ENCODE measurements at places on chromosomes 6 and 20.

DNA sequence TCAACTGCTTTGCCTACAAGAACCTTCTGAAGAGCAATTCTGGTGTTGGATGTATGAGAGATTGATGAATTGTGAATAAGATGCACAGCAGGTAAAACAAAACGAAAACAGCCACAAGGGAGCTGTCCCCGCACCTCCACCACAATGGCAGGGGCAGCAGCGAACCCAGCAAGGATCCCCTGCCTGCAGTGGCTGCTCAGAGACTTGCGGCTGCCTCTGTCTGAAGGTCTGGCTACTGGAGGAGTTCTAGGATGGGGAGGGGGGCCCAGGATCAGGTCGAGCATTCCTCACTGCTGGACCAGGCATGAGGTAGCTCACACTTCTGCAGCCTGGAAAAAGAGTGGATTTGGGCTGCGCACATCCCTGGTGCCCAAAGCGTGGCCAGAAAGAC lies 523.5 kb downstream of the CDH26 start:
- no peak for DNase-seq

- DNase-seq: no peak
Observed at GRCh38 chr20:19889011-19889953, 127.9 kb upstream of the NAA20 start.

DNA sequence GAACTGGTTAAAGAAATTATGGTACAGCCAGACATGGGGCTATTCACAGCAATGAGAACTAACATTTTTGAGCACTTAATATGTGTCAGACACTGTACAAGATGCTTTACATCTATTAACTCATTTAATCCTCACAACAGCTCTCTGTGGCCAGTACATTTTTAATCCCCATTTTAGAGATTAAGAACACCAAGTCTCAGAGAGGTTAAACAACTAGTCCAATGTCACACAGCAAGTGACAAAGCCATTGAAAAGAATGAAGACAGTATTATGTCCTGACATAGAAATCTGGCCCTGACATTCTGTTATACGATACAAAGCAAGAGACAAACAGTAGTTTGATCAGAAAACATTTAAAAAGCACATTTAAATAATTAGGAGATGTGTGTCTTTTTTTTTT lies 3.8 kb upstream of the CSNK2A1 start:
- no peak for DNase-seq

GRCh38 chr6:152783217-152783878 lies 32.8 kb downstream of the VIP start:
- no peak for DNase-seq

- no peak for DNase-seq
Observed at GRCh38 chr6:13766201-13766634, 48.1 kb downstream of the MCUR1 start.

DNA sequence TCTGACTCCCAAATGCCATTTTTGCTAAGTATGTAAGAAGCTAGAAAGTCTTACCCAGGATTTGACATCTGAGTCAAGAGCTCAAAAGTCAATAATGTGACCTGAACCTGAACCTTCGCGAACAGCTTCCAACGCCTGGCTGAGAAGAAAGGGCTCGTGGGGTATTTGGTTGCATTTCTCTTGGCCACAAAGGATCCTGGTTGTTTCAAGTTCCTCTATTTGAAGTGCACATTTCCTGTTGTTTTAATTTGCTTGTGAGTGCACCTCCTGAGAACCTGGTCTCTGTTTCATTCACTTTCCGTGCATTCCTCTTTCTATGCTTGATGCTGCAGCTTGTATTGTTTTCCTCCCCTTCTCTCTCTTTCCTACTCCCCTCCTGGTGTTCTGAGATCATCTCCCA lies 212.5 kb downstream of the FOXA2 start:
- peak; percentile 23 for DNase-seq

- no peak for DNase-seq
Observed at GRCh38 chr6:167925026-167925425, 72.4 kb upstream of the KIF25 start.

- no peak for DNase-seq
Observed at GRCh38 chr6:894274-894673, 201.3 kb upstream of the EXOC2 start.

GRCh38 chr20:32091888-32092346 lies 17.6 kb upstream of the TM9SF4 start:
- peak; percentile 84 for DNase-seq

- DNase-seq: peak; percentile 5
Observed at GRCh38 chr6:156423075-156423474, 354.1 kb upstream of the ARID1B start.

DNA sequence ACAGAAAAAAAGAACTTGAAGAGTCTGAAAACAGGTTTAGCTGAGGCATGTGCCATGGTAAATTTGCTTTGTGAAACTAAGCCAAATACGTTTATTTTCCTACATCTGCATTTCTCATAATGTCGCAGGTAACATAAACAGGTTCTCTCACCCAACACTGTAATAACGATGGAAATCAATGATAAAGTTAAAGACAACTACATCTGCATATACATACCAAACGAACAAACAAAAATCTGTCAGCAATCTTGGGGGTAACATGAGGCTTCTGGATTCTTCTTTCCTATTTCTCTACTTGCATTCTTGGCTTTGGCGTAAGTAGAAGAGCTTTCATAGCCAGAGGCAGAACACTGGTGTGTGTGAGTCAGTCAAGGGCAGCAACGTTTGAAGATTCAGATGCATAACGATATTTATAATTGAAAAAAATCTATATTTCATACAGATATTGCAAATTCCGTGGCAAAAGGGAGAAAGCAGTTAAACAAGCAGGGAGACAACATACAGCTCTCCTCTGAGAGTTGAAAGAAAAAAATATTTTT lies 195.1 kb downstream of the EDN1 start:
- DNase-seq: no peak

DNA sequence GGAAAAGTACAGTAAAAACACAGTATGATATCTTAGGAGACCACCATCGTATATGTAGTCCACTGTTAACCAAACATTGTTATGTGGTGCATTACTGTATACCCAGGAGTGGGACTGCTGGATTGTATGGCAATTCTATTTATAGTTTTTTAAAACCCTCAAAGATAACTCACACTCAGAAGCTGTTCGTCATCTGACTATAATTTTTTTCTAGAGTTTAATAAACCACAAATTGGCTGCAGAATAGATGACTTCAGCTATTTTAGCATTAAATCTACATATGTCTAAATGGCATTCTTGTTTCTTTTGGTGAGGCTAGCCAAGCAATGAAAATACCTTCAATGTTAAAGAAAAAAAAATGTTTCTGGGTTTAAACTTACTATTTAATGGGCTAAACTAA lies 134.2 kb upstream of the BMP5 start:
- DNase-seq: no peak

DNA sequence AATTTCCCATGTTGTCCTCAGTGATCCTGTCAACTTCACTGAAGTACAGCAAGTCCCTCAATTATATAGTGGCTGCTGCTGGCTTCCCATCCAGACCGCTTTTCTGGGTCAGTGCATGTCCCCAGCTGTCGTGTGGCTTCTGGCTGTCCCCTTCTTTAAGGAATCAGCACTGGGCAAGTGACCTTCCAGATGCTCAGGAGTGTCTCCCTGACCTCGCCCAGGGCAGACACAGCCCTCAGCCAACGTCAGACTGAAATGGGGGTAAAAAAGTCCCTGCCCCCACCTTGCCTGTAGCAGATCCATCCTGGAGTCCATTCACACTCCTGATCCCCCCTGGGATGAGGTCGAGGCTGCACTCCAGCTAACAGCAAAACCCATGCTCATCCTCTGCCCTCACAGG lies 23.7 kb downstream of the OVOL2 start:
- no peak for DNase-seq

DNA sequence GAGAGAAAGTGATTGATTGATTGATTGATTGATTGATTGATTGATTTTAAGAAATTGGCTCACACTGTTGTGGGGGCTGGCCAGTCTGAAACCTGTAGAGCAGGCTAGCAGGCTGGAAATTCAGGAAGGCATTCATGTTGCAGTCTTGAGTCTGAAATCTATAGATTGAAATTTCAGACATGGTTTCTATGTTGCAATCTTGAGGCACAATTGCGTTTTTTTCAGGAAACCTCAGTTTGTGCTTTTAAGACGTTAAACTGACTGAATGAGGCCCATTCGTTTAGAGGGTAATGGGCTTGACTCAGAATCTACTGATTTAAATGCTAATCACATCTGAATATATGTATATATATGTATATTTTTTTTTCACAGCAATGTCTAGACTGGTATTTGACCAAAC lies 106.3 kb downstream of the STXBP5 start:
- DNase-seq: no peak

DNA sequence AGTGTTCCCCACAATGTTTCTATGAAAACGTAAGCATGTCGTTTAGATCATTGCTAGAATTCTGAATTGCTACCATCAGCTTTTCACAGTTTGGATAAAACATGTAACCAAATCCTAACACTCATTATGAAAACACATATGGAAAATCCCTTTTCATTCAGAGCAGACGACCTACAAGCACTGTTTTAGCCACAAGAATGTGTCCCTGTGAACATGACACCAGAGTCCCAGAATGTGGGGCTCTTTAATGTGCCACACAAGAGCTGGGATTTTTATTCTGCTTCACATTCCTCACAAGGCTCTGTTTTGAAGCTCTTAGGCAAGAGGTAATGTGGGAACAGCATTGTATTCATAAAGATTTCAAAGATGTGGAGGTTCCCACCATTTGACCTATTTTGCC lies 141.1 kb upstream of the CITED2 start:
- no peak for DNase-seq

- peak; percentile 25 for DNase-seq
Observed at GRCh38 chr20:24634855-24635254, 165.4 kb downstream of the SYNDIG1 start.

DNA sequence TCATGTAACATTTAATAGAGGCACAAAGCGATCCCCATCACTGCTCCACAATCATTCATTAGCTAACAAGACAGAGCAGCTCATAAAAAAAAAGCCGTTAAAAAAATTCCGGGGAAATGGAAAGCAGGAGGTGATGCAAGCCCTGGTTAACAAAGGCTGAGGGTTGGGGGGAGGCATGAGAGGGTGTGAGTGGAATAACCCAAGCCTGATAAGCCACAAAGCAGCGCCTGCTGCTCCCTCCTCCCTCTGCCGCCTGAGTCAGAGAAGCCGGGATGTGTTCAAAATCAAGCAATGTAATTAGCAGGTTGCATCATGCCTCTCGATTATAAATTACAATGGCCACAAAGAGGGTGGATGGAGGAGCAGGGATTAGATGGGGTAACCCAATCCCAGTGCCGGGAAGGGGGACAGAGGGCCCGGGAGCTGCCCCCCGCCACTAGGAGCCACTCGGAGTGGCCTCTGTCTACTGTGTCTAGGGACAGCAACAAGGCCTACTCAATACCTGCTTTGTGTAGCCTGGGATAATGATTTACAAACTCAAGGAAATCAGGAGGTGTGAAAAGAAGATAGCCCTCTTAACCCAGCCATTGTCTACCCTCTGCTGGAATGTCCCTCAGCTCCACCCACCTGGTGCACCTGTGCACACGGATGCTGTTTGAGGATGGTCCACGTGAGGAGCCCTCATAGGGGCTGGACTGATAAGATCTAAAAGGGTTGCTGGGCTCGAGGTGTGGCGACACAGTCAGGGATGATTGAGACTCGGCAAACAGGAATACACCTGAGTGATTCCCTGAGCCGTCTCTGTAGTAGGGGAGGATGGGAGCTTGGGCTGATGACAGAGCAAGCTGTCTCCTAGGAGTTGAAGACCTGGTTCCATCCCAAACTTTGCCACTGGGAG lies 156.9 kb downstream of the VEGFA start:
- peak; percentile 65 for DNase-seq

- DNase-seq: no peak
Observed at GRCh38 chr6:79810185-79810705, 137.1 kb downstream of the ELOVL4 start.

DNA sequence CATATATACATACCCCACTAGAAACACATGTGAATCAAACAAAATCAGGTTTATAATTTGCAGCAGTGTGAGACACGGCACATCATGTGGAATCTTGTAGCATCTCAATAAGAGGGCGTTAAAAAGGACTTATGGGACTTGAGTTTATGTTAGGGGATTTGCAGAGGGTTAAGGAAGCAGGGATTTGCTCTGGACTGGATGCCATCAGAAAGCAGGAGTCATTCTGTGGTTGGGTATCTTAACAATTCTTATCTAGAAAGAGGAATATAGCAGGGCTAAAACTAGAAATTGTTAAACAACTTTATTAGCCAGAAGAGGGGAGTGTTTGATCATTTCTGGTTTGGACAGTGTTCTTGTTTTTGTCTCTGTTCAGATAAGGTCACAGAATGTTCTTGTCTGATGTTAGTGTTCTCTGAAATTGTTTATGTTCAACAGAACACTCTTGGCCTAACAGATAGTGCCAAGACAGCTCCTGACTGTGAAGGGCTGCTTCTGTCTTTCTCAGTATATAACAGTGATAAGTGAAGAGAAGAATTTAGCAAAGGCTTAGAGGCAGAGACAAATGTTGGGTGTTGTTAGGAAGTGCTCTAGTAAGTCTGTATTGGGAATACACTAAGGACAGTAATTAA lies 39.2 kb downstream of the LIN28B start:
- no peak for DNase-seq

GRCh38 chr6:39998126-39998525 lies 63.9 kb upstream of the MOCS1 start:
- DNase-seq: no peak

- DNase-seq: no peak
Observed at GRCh38 chr6:98590997-98591396, 243.4 kb upstream of the POU3F2 start.

All from suppressor macrophage treated with lipopolysaccharide for 4 hours (primary cell).